Brain (organoid and tissue), 16 donors: ENCODE measurements at places on chromosomes 7 and 10.
A peak's percentile ranks its signal among the peaks of the same experiment; 100 is the strongest.

GRCh38 chr10:91589658-91590035 is 43.2 kb downstream of the PPP1R3C start:
- no peak for DNase-seq

GRCh38 chr7:47866120-47866519 is 82.1 kb downstream of the PKD1L1 start:
- no peak for DNase-seq

DNA sequence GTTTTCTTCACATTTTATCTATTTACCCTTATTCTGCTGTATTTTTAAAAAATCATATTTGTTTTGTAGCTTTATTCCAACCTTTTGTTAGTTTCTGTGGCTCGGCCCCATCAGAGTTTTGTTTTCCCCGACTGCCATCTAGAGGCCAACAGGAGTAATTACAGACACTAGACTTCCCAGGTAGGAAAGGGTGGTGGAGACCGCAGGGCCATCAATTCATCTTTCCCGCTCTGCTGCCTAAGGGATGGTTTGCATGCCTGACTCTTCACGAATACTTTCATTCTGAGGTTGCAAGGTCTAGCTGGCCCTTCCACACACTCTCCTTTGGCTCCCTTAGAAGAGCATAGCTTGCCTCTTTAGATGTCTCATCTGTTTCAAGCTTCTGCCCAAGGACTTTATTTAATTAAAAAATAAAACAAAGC is 38.3 kb downstream of the LYZL2 start:
- peak; percentile 89 for DNase-seq

DNA sequence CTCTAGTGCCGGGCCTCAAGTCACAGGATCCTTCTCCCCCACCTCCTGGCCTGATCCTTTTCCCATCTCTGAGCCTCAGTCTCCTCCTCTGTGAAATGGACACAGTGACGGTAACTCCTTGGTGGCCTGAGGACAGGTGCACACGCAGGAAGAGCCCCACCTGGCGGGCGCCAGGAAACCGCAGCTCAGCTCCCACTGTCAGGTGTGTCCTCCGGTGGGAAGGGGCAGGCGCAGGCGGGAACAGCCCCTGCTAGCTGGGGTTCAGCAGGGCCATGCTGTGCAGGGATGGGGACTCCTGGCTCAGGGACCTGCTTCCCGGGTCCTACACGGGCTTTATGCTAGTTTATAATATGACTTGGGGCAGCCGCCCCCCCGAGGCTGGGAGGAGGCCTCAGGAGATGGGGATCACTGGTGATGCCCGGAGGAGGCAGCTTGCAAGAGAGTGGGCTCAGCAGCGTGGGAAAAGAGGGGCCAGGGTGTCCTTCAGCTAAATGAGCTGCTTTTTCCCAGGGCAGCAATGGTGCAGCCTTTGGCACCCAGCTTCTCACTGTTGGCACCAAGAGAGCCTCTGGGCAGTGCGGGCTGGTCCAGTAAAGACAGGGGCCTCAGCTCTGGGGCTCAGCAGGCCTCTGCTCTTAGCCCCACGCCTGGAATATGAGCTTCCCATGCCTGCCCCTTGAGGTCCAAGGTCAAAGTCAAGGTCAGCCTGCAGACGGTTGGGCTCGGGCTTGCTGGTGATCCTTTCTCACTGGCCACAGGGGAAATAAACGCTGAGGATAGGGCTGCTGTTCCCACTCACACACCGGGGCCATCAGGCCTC is 68.0 kb upstream of the FAM20C start:
- no peak for DNase-seq

GRCh38 chr7:4266270-4267040 is 415.6 kb upstream of the FOXK1 start:
- no peak for DNase-seq

GRCh38 chr7:158549616-158550393 is 37.8 kb downstream of the PTPRN2 start:
- DNase-seq: peak; percentile 53
